Lower lobe of right lung (tissue), 2 donors: ENCODE measurements at places on chromosomes 3 and 15. TPM values are rescaled to one million over a fixed set of nuclear protein-coding genes. Genes with fewer than 3 reads are reported as not detected.

- no peaks in the 10 kb centered on the region for H3K27me3 ChIP-seq
- no peak overlapping the region for H3K4me3 ChIP-seq
- no peaks in the 10 kb centered on the region for H3K36me3 ChIP-seq
- H3K27ac ChIP-seq: no peak overlapping the region
Observed at GRCh38 chr3:178436773-178437172, 99.5 kb upstream of the KCNMB2 start.

GRCh38 chr3:59780209-59780608, 730.4 kb upstream of the CFAP20DC start:
- no peak overlapping the region for H3K27ac ChIP-seq
- H3K36me3 ChIP-seq: no peaks in the 10 kb centered on the region
- no peak overlapping the region for H3K4me3 ChIP-seq
- no peaks in the 10 kb centered on the region for H3K4me1 ChIP-seq

DNA sequence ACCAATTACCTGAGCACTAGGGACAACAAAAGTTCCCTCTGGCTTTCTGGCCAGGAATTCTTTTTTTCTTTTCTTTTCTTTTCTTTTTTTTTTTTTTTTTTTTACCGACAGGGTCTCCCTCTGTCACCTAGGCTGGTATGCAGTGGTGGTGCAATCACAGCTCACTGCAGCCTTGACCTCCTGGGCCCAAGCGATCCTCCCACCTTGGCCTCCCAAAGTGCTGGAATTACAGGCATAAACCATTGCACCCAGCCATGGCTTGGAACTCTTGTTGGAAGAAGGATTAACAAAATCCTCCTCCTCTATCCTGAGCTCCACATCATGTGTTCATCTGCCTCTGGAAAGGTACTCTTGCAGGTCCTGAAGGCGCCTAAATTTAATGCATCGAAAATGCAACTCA, 2.9 kb upstream of the LTF start:
- no peak overlapping the region for H3K4me3 ChIP-seq
- no peaks in the 10 kb centered on the region for H3K36me3 ChIP-seq
- H3K27ac ChIP-seq: no peak overlapping the region

PTH1R gene
- 14.5 TPM for total RNA-seq

SLC12A8 gene
- total RNA-seq: 9.1 TPM
